Lower leg skin (tissue), 4 donors: ENCODE measurements at places on chromosomes 5 and 9. TPM values are rescaled to one million over a fixed set of nuclear protein-coding genes. Genes with fewer than 3 reads are reported as not detected.
A peak's percentile ranks its signal among the peaks of the same experiment; 100 is the strongest.

- DNase-seq: no peak
Observed at GRCh38 chr9:125049212-125050049, 93.9 kb downstream of the SCAI start.

DNA sequence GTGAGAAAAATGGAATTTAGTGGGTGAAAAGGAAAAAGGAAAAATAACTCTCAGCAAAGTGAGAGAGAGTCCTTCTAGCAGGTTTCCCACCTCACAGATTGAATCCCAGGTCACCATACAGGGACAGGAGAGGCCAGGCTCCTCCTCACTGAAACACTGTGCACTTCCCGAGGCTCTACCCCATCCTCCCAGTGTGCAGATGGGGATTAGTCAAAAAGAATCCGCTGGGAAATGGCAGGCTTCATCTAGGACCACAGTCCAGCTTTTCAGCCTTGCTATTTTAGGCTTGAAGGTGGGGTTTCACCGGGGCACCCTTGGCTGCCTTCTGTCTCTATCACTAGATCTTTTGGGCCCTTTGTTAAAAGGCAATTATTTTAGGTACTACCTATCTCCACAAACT lies 47.8 kb downstream of the YIPF5 start:
- DNase-seq: no peak

GRCh38 chr9:73146111-73146815 lies 5.4 kb upstream of the ANXA1 start:
- DNase-seq: no peak

DNA sequence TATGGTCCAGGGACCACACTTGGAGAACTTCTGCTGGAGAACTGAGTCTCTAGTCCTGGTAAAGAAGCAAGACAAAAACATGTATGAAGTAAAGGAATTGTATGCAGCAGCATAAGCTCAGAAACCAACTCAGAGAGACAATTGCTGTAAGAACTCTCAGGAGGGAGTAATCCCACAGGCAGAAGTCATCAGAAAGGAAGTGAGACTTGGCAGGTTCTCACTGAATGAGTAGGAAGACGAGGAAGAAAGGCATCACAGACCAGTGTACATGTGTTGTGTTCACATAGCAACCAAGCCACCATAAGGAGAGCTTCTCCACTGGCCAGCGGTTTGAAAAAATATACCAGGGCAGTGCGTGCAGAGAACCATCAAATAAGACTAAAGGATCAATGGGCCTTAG lies 57.9 kb upstream of the FST start:
- no peak for DNase-seq

GRCh38 chr5:80234116-80234948 lies 21.5 kb downstream of the SERINC5 start:
- DNase-seq: no peak

- no peak for DNase-seq
Observed at GRCh38 chr5:124575725-124576124, 170.7 kb downstream of the ZNF608 start.

- no peak for DNase-seq
Observed at GRCh38 chr9:84615544-84615943, 54.0 kb upstream of the NTRK2 start.

Gene NTNG2
- total RNA-seq: 0.10 TPM

- no peak for DNase-seq
Observed at GRCh38 chr5:142972064-142972570, 201.9 kb downstream of the ARHGAP26 start.

Gene FGF18
- total RNA-seq: not detected

DNA sequence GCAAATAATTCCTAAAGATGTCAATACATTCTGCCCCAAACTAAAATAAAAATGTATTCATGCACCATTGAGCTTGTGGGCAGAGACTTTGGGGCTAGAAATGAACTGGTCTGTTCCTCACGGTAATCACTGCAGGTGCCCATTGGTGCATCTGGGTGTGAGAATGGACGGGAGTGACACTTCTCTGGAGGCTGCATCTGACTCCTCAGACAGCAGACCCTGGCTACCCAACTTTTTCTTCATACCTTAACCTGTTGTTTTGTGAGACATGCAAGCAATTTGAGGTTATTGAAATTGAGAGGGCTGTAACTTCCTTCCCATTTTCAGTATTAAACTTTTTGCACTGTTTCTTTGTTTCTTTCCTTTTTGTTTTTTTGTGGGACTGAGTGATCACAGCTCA lies 333.4 kb downstream of the ICE1 start:
- DNase-seq: no peak

Gene MYOZ3
- 0.10 TPM for total RNA-seq

- DNase-seq: no peak
Observed at GRCh38 chr9:70924380-70924779, 197.0 kb downstream of the TRPM3 start.

DNA sequence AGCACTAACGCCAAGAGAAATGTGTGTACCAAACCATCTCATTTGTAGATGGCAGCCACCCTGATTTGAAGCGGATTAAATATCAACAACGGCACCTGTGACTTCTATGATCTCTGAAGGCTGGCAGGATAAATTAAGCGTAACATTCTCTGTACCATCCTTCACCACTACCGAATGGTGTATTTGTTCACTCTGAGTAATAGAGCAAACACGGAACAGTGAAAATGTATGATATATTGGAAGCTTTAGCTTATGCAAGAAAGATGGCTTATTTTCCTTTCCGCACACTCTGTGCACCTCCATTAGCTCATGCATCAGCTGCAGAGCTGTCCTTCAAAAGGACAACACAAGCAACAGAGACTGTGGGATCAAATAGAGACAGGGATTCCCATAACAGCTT lies 431.1 kb downstream of the PRELID2 start:
- no peak for DNase-seq

Gene TMEM174
- not detected for total RNA-seq

DNA sequence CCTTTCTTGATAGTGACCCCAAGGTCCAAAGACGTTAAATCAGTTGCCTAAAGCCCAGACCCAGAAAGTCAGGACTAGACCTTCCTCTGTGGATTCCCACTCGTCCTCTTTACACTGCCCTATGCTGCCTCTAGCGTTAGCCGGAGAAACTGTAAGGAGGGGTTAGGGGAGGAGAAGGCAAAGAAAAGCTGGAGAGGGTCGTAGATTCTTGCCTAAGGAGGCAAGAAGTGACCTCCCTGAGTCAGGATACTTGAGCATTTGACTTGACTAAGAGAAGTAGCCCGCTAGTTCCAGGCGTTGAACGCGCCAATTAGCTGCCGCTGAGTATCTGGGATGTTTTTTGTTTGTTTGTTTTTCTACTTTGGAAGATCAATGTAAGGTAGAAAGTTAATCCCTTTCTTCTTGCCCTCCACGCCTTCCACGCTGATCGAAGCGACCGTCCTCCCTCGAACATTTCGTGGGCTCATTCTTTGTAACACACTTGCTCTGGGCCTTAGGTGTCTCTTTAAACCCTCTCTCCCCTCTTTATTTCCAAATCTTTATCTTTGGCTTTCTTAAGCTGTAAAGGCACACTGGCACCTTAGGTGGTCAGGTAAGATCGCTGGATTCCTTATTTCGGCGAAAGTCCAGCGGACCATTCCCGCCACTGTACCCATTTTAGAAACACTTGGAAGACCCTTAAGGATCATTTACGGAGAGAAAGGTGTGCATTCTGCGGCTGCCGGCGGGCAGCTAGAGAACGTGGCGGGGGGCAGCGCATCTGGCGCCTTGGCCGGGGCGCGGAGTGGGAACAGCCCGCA lies 5.1 kb upstream of the RGMB start:
- DNase-seq: no peak

- no peak for DNase-seq
Observed at GRCh38 chr9:13491493-13492424, 212.3 kb upstream of the MPDZ start.

- peak; percentile 91 for DNase-seq
Observed at GRCh38 chr5:132489871-132490483, 596 bp downstream of the IRF1 start.

DNA sequence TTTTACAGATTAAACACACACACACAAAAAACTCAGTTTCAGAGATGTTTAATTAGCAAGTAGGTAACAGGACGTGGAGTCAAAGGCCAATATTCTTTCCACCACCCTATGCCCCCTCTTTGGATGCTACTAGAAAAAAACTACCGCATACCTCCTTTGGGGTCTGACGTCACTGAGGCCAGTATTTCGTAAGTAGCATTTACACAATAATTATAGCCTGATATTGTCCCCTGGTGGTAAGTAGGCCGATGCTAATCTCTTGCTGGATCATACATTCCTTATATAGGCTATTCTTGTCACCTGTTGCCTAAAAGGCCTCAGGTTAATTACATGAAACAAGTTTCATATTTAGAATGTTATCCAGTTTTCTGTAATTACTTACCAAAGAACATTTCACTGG lies 21.0 kb upstream of the SMARCA2 start:
- no peak for DNase-seq

Gene CMYA5
- 8.5 TPM for total RNA-seq

- no peak for DNase-seq
Observed at GRCh38 chr5:159511570-159511969, 181.3 kb upstream of the IL12B start.

- DNase-seq: no peak
Observed at GRCh38 chr9:121577166-121577565, 74.3 kb upstream of the DAB2IP start.

Gene ACSL6
- total RNA-seq: not detected

- no peak for DNase-seq
Observed at GRCh38 chr9:16136961-16137360, 584.1 kb downstream of the CCDC171 start.

Gene SFXN1
- 17.8 TPM for total RNA-seq
